HS-5 (cell line): ENCODE measurements at places on chromosomes 1 and 21.

- no peak for DNase-seq
Observed at GRCh38 chr1:235342039-235342438, 13.7 kb downstream of the GGPS1 start.

GRCh38 chr1:47995306-47996050 lies 1.7 kb downstream of the TRABD2B start:
- no peak for DNase-seq

DNA sequence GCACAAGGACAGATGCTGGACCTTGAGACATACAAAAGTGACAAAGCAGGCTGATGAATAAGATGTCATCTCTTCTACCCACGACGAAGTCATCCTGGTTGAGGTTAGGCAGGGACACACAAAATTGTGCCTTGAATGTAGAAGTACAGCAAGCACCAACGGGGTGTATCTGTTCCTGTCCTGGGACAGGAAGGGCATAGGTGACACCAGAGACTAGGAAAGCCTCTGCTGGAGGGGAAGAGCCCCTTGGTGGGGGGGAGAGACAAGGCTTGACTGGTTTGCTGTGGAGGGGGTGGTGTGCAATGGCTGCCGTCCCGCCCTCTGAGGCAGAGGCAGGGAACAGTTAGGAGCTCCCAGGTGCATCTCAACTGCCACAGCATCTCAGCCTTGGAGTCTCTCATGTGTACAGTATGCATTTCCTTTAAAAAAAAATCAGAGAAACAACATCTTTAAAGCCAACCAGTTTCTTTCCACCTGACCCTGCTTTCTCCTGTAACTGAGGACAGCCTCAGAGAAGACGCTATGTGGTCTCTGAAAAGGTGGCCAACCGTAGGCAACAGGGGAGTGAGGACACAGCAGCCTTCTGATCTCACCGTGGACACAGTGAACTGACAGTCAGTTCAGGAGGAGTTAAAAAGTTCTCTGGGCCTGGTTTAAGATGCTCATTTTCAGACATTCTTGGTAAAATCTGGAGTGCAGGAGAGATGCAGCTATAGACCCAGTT lies 17.7 kb upstream of the GFI1 start:
- no peak for DNase-seq

GRCh38 chr1:214400131-214400530 lies 119.2 kb downstream of the SMYD2 start:
- DNase-seq, result no peak

GRCh38 chr1:65022216-65022615 lies 55.9 kb upstream of the JAK1 start:
- no peak for DNase-seq
